ENCODE measurements at places on chromosomes 3 and 15.

DNA sequence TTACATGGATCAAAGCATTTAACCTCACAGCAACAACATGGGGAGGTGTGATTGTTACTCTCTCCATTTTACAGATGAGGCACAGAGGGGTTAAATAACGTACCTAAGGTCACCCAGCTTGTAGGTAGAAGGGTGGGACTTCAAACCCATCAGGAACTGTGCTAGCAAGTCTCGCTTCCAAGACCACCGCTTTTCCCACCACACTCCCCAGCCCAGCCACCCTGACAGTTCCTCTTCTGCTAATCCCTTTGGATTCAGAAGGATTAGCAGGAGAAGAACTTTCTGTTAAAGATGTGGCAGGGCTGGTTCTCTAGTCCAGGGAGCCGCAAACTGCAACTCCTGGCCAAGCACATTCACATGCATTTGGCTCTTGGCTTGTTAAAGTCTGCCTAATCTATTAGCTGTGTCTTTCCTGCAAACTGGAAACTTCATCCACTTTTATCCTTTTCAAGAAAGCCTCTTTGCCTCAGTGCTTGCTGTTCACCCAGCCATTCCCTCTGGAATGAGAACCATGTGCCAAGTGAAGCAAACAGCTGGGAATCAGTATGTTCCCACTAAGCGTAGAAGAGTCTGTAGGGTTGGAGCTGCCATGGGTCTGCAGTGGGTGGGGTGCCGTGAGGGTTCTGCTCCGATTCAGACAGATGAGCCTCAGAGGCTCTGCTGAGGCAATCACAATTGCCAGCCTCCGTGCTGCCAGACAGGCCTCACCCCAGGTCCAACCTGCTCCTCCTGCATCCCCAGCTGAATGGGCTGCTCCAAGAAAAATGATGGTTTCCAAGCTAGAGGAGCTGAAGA, 44.6 kb downstream of the POMGNT2 start:
- DNase-seq = no peak

DNA sequence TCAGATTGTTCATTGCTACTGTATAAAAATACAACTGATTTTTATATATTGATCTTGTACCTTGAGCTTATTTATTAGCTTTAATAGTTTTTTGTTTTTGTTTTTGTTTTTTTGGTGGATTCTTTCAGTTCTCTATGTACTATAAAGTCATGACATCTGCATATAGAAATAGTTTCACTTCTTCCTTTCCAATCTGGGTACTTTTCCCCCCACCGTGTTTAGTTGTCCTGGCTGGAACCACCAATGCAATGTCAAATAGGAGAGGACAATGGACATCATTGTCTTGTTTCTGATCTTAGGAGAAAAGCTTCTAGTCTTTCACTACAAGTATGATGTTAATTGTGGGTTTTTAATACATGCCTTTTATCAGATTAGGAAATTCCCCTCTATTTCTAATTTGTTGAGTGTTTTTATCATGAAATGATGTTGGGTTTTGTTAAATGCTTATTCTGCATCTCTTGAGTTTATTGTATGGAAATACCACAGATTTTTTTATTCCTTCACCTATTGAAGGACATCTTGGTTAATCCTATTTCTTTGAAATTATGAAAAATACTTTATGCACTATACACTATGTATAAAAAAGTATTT, 2.8 kb upstream of the XCR1 start:
- no peak for DNase-seq

- peak; percentile 48 for DNase-seq
These were observed 79.2 kb downstream of the ABHD5 start for GRCh38 chr3:43769885-43770425.

DNA sequence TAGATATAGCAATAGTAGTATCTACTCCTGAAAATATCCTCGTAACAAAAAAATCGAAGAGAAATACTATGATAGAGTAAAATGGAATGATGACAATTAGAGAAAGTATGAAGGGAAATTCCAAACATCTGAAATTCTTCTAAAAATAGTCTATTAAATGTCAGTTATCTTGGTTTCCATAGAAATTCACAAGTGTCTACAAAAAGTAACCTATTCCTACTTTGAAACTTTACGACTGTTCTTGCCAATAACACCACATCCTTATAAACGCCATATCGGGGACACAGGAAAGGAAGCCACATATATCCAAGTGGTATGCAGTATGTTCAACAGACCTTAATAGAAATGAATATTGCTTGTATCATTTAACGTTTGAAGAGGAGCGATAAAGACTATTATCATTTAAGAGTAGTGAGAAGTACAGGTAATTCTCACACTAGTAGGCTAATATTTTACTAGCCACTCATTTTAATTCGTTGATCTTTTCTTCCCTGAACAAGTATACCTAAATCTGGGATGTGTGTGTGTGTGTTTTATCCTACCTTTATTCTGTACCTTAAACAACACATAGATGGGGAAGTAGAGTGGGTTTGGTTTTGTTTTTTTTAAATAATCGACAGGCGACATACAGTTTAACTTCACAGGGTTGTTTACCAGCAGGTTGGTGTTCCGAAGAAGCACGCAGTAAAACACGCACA, 1.2 kb downstream of the GPR176 start:
- DNase-seq = no peak

DNA sequence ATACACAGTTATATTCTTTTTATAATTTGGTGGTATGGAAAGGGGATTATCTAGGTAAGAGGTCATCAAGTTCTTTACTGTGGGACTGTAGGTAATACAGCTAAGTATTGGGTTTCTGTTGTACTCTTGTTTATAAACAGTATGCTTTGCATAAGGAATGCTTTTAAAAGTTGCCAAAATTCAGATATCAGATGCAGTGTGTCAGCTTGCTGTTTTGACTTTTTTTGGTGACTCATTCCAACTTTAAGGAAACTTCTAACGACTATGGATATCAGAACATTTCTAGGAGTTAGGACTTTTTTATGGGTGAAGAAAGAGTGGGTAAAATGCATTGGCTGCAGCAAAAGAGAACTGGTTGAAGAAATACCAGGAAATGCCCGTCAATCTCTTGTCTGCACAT, 2.8 kb downstream of the SCAANT1 start:
- no peak for DNase-seq

DNA sequence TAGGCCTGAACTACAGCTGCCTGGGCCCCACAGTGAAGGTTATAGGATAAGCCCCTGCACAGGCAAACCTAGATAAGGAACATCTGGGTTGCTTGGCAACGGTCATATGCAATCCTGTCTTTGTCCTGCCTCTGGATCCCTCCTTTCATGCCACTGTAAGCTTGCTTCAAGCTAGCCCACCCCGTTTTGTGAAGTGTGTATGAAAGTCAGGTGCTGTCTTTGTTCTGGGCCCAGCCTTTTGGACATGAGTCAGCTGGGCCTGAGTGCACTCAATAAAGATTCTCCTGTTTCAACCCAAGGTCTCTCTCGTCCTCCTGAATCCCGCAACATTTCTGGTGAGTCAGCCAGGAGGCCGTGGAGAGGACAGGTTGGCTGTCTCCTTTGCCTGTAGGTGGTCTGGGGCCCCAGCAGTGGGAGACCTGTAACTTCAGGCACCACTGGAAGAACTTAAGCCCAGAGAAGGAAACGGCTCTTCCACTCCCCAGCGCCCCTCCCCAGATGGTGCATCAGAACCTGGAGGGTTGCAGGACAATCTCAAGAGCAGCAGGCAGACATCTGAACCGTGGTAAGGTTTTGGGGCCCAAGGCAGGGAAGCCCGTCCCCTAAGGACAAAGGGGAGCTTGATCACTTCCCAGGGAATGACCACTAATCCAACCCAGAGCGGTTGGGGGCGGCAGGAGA, 8.3 kb upstream of the SLC9C1 start:
- DNase-seq = no peak

DNA sequence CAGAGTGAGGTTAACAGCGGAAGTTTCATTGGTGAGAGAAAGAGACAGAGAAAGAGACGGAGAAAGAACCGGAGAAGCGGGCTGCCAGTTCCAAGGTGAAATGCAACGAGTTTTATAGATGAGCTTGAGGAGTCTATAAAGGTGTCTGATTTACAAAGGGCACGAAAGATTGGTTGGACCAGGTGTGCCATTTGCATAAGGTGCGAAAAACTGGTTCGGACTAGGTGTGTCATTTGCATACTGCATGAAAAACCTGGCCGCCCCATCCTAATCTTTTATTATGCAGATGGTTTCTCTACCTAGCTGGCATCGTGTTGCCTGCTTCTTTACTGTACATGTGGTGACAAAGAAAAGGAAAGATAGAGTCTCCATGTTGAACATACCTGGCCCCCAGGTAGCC, 253.8 kb upstream of the IGF1R start:
- no peak for DNase-seq

GRCh38 chr3:178850450-178851190, 221.0 kb downstream of the ZMAT3 start:
- no peak for DNase-seq

- no peak for DNase-seq
These were observed 43.9 kb upstream of the ARL8B start for GRCh38 chr3:5078151-5078550.

DNA sequence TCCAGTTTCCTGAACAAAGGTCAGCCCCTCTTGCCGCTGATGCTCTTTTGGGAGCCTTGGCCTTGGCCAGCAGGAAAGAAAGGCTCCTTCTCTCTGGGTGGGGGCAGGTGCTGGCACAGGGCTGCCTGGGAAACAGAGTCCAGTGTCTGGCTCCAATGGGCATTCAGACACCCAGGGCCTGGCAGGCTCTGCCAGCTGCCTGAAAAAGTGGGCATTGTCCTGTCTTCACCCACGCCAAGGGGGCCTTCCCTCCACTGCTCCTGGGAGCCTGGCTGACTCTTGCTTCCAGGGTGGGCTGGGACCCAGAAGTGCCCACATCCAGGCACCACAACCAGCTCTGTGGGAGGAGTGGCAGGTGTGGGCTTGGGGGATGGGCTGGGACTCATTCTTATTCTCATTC, 62.7 kb downstream of the RHCG start:
- no peak for DNase-seq

GRCh38 chr3:21508246-21508645, 242.8 kb downstream of the ZNF385D start:
- DNase-seq = no peak

- no peak for DNase-seq
These were observed 5.7 kb downstream of the PLCH1 start for GRCh38 chr3:155739154-155739553.

- DNase-seq = no peak
These were observed 2.9 kb downstream of the HDDC3 start for GRCh38 chr15:90929246-90930019.

- no peak for DNase-seq
These were observed 153.8 kb downstream of the SHQ1 start for GRCh38 chr3:72694398-72694797.

DNA sequence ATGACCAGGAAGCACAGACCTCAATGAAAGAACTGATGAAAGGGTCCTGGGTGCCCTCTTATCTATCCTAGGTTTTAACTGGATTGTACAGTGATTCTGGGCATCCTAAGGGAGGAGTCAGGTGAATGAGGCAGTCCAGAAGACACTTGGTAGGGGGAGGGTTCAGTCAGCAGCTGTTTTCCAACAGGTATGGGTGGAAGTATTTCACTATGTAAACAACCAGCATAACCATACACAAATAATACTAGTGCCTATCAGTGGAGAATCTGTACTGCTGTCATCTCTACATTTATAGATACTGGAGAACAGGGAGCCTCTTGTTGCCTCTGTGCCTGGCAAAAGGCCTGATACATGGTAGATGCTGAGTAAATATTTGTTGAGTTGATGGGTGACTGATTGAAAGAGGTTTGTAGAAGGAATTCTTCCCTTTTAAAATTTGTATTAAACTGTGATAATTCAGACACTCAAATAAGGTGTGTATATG, 328.5 kb downstream of the RBMS3 start:
- DNase-seq = no peak

- DNase-seq = no peak
These were observed 314.8 kb downstream of the PTPRG start for GRCh38 chr3:61875976-61876671.

GRCh38 chr3:167095976-167096375, 284.1 kb downstream of the ZBBX start:
- no peak for DNase-seq

- no peak for DNase-seq
These were observed 271.7 kb upstream of the ATP10A start for GRCh38 chr15:26134812-26135211.

DNA sequence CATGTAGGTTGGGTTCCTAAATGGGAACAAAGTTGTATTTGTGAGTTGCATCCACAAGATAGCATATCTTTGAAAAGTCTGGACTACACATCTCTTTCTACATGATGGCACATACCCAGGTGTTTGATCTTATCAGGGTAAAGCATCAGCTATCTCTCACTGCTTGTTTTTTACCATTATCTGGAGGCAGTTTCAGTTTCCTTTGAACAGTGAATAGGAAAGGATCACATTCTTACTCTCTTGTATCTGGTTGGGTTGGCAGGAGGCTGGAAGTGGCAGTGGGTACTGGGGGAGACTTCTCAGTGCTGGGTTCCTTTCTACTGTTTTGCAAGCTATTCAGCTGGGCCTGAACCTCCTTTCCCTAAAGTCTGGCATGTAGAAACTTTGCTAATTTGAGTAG, 4.1 kb downstream of the CEMIP start:
- DNase-seq = no peak

DNA sequence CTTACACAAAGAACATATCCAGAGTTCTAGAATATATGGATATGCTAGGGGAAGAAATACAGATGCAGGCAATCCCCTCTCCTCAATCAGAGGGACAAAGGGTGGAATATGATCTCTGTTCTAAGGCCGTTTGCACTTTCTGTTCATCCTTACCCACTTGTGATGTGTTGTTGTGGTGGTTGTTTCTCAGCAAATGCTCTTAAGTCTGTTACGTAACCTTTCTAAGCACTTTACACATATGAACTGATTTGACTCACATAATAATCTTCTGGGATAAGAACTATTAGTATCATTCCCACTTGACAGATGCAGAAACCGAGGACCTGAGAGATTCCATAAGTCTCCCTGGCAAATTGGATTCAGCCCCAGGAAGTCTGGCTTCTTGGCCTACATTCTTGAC, 40.5 kb downstream of the NGRN start:
- no peak for DNase-seq

DNA sequence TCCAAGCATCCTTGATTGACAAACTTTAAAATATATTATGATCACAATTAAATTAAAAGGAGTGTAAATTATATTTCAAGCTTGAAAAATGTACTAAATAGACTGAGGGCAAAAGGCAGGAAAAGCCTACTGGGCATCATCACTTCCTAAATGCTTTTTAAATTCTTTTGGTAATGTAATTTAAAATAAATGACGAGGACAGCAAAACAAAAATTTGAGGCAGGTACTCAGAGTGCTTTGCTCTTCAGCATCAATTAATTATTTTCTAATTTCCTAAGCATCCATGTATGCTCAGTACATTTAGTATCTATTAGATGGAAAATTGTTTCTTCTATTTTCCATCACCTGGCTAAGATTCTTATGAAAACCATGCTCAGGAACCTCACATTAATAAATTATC, 5.2 kb downstream of the CBLB start:
- DNase-seq = no peak

- DNase-seq = peak; percentile 81
These were observed at the start of gene GPR171 for GRCh38 chr3:151203051-151203420. TSS of gene GPR171 (minus strand) at chr3:151203216. CDS start at chr3:151199386, 3,830 bp downstream.

- DNase-seq = no peak
These were observed 355.5 kb downstream of the TIGIT start for GRCh38 chr3:114649331-114649730.

- no peak for DNase-seq
These were observed 17.8 kb downstream of the TPRA1 start for GRCh38 chr3:127572735-127573134.

- no peak for DNase-seq
These were observed 76.3 kb downstream of the MYLK start for GRCh38 chr3:123807820-123808219.

Measured in activated T-cell treated with anti-CD3 and anti-CD28 coated beads, Interleukin-2, amount 50 U/mL, for 72 hours (primary cell).